ENCODE measurements at places on chromosomes 2 and 18. TPM values are rescaled to one million over a fixed set of nuclear protein-coding genes. Genes with fewer than 3 reads are reported as not detected.
A peak's percentile ranks its signal among the peaks of the same experiment; 100 is the strongest.

GRCh38 chr2:146642066-146642465 lies 1202.8 kb upstream of the ACVR2A start:
- DNase-seq: no peak
- no peaks in the 10 kb centered on the region for H3K4me1 ChIP-seq
- no peak overlapping the region for H3K4me3 ChIP-seq
- no peaks in the 10 kb centered on the region for H3K36me3 ChIP-seq
- no peak overlapping the region for H3K27ac ChIP-seq
- no peaks in the 10 kb centered on the region for H3K27me3 ChIP-seq

GRCh38 chr2:118973542-118973951 lies 31.6 kb downstream of the MARCO start:
- H3K4me1 ChIP-seq: no peaks in the 10 kb centered on the region
- no peaks in the 10 kb centered on the region for H3K36me3 ChIP-seq
- no peak for DNase-seq
- no peak overlapping the region for H3K4me3 ChIP-seq
- no peak overlapping the region for H3K27ac ChIP-seq

Gene GKN1
- total RNA-seq: not detected

Gene PHLPP1
- total RNA-seq: 16.5 TPM

Gene EDAR
- not detected for total RNA-seq

DNA sequence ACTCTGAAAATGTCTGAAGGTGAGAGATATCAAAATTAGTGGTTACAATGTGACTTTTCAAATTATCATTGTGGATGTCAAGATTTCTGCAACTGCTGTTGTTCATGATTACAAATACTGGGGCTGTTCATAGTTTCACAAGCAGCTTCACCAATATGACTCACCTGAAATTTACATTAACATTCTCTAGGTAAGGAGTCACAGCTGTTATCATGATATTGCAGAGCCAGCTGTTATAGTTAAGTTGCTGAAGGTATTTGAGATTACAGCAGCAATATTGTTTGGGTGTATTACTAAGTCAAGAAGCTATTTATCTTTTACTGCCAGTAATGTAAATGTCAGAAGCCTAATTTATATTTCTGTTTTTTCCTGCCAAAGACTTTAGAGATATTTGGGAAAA lies 140.0 kb downstream of the MC4R start:
- no peaks in the 10 kb centered on the region for H3K27me3 ChIP-seq
- H3K27ac ChIP-seq: no peak overlapping the region
- no peak overlapping the region for H3K4me3 ChIP-seq
- DNase-seq: no peak
- H3K4me1 ChIP-seq: no peaks in the 10 kb centered on the region
- H3K36me3 ChIP-seq: no peaks in the 10 kb centered on the region

Gene RNF144A
- total RNA-seq: 6.7 TPM

- H3K4me1 ChIP-seq: no peaks in the 10 kb centered on the region
- H3K36me3 ChIP-seq: no peaks in the 10 kb centered on the region
- no peaks in the 10 kb centered on the region for H3K27me3 ChIP-seq
- DNase-seq: peak; percentile 51
- no peak within 1 kb of the TSS for H3K4me3 ChIP-seq
These were observed at the start of gene PLCD4 for GRCh38 chr2:218607436-218608115. TSS of gene PLCD4 (plus strand) at chr2:218607899. CDS start at chr2:218615740, 7,841 bp downstream.

- no peak for DNase-seq
- H3K27me3 ChIP-seq: no peaks in the 10 kb centered on the region
- no peaks in the 10 kb centered on the region for H3K4me1 ChIP-seq
- no peak overlapping the region for H3K27ac ChIP-seq
- H3K36me3 ChIP-seq: no peaks in the 10 kb centered on the region
These were observed 479.3 kb upstream of the HS6ST1 start for GRCh38 chr2:128797937-128798336.

Gene CRYBA2
- total RNA-seq: not detected

Gene NAT8
- not detected for total RNA-seq

Gene ABCA12
- not detected for total RNA-seq

DNA sequence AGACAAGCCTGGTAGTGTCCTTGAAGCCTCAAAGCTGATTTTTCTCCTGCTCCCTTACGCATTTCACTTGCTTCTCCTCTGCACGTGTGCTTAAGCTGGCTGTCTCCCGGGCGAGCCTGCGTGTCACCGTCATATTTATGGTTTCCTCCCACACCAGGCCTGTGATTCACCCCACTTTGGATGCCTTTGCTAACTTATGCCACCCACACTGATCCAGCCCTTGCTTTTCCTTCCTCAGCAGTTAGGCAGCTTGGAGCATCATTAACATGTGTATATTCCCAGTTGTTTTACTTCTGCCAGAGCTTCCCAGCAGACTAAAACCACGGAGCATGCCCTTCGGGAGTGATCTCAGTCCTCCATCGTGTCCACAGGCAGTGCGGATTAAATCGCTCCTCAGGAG lies 2.2 kb downstream of the ST3GAL5 start:
- H3K27me3 ChIP-seq: no peaks in the 10 kb centered on the region
- H3K4me1 ChIP-seq: no peaks in the 10 kb centered on the region
- DNase-seq: peak; percentile 90
- no peak overlapping the region for H3K4me3 ChIP-seq

DNA sequence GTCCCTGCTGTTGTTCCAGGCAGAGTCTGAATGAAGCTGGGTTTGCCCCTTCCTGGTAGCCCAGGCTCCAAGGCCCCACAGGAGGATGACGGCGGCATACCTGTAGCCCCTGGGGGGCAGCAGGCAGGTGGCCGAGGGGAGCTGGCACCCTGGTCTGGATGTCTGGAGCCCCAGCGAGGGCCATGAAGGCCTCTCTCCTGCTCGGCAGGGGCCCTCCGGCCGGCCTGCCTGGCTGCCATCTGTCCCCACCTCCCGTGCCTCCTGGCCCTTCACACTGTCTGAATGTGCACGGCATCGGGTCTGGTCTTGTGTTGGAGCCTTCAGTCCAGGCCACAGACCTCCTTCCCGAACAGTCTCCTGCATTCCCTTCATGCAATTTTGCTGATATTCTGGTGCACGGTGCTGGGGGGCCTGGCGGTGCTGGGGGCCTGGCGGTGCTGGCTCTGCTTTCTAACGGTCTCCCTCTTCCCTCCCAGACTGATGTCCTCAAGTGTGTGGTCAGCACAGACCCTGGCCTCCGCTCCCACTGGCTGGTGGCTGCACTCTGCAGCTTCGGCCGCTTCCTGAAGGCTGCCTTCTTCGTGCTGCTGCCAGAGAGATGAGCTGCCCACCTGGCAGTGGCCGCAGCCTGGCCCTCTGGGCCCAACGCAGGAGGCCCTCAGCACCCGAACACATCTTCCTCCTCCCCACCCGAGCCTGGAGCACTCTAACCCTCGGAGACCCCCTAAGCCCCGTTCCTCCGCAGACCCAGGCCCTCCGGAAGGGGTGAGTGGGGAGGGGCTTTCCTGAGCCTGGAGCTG lies 13.5 kb downstream of the BOK start:
- DNase-seq: peak; percentile 36
- H3K36me3 ChIP-seq: no peaks in the 10 kb centered on the region
- H3K27ac ChIP-seq: no peak overlapping the region
- H3K4me1 ChIP-seq: no peaks in the 10 kb centered on the region
- H3K27me3 ChIP-seq: no peaks in the 10 kb centered on the region

GRCh38 chr18:48705043-48705442 lies 166.2 kb downstream of the CTIF start:
- no peak for DNase-seq
- no peaks in the 10 kb centered on the region for H3K27me3 ChIP-seq
- no peak overlapping the region for H3K27ac ChIP-seq
- no peaks in the 10 kb centered on the region for H3K4me1 ChIP-seq
- H3K4me3 ChIP-seq: no peak overlapping the region

DNA sequence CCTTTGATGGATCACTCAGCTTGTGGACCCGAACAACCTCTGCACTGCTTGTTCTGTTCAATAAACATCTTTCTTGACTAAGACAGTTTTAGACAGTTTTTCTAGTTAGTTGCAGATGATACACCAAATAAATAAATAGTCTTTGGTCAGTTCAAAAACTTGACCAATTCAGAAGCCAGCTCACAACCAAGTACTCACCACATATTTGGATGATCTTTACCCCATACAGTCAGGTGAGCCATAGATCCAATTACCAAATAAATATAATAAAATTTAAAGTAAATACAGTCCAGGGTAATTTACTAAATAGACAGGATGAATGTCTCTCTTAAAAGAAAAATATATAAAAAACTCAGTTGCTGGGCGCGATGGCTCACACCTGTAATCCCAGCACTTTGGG lies 18.2 kb downstream of the SCN3A start:
- H3K27ac ChIP-seq: no peak overlapping the region
- no peak overlapping the region for H3K4me3 ChIP-seq
- no peak for DNase-seq

- H3K27me3 ChIP-seq: no peaks in the 10 kb centered on the region
- no peak for DNase-seq
- no peak overlapping the region for H3K27ac ChIP-seq
- H3K4me3 ChIP-seq: no peak overlapping the region
- H3K36me3 ChIP-seq: no peaks in the 10 kb centered on the region
These were observed 230.2 kb downstream of the CDCA7 start for GRCh38 chr2:173584676-173585458.

Gene CNDP1
- total RNA-seq: 0.49 TPM

Gene MRO
- total RNA-seq: 3.2 TPM

- DNase-seq: no peak
- no peaks in the 10 kb centered on the region for H3K4me1 ChIP-seq
- peak overlapping the region; percentile 16 for H3K4me3 ChIP-seq
These were observed 963 bp downstream of the INPP1 start for GRCh38 chr2:190344276-190344827.

Gene SPHKAP
- 0.18 TPM for total RNA-seq

DNA sequence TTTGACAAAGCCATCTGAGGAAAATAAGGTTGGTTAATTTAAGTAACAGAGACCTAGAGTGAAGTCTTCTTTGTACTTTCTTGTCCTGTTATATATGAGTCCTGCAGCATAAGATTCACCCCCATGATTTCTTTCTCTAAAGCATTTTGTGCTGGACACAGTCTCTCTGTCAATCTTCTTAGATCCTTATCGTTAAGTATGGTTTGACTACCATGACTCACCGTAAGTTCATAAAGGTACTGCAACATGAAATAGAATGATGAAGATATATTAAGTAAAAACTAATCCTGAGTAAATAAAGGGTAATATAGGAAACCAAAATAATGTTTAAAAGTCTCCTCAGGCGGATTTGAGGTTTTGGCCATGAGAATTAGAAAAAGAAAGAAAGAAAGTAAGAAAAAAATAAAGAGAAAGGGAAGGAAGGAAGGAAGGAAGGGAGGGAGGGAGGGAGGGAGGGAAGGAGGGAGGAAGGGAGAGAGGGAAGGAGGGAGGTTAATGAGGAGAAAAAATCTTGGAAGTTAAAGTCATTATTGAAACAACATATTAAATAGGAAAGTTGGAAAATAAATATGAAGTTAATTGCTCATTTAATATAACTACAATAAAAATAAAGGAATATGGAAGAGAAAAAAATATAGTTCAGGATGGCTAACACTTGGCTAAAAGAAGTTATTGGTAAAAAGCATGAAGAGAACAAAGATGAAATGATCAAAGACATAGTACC lies 980.3 kb upstream of the CDH2 start:
- no peak overlapping the region for H3K27ac ChIP-seq
- peaks cover 1% of the 10 kb centered on the region for H3K4me1 ChIP-seq
- H3K4me3 ChIP-seq: no peak overlapping the region
- DNase-seq: no peak
- no peaks in the 10 kb centered on the region for H3K27me3 ChIP-seq
- no peaks in the 10 kb centered on the region for H3K36me3 ChIP-seq

- no peak for DNase-seq
- no peak overlapping the region for H3K27ac ChIP-seq
- H3K27me3 ChIP-seq: no peaks in the 10 kb centered on the region
These were observed 135.4 kb downstream of the LAMA3 start for GRCh38 chr18:23824669-23825068.

DNA sequence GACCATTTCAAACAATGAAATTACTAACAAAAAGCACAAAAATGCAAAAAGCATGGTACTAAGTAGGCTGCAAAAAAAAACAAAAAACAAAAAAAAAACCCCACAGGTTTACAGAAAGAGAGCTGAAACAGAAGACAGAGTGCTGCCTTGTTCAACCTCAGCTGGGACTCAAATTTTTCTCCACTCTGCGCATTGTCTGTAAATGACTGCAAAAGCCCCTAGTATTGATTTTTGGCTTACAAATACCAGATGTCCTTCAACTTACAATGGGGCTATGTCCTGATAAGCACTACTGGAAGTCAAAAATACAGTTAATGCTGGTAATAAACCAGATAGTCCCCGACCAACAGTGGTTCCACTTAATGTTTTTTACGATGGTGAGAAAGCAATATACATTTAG lies 42.2 kb downstream of the UBE2E3 start:
- no peak for DNase-seq
- H3K27ac ChIP-seq: no peak overlapping the region
- H3K4me3 ChIP-seq: no peak overlapping the region

DNA sequence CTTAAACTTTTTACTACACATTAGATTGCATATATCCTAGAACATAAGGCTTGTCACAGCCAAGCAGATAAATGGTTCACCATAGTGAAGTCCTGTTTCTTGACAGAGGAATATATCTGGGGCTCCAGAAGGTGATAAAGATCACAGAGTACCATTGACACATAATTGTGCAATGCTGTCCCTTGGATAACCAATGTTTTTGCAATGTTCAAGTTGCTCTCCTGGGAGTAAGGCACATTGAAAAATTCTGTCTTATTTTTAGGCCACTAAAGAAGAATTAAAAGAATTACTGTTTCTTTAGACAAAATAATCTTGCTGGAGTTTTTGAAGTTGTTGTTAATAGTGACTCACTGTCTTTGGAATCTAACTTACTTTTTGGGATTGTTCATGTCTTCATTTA lies 1132.8 kb downstream of the LRP1B start:
- H3K27me3 ChIP-seq: no peaks in the 10 kb centered on the region
- DNase-seq: no peak
- no peaks in the 10 kb centered on the region for H3K4me1 ChIP-seq
- H3K36me3 ChIP-seq: no peaks in the 10 kb centered on the region

GRCh38 chr2:108829578-108830310 lies 43.2 kb downstream of the CCDC138 start:
- no peaks in the 10 kb centered on the region for H3K36me3 ChIP-seq
- H3K27me3 ChIP-seq: no peaks in the 10 kb centered on the region
- H3K27ac ChIP-seq: no peak overlapping the region
- no peaks in the 10 kb centered on the region for H3K4me1 ChIP-seq
- DNase-seq: no peak

GRCh38 chr2:233799716-233800115 lies 21.6 kb downstream of the MROH2A start:
- H3K4me3 ChIP-seq: no peak overlapping the region
- no peaks in the 10 kb centered on the region for H3K27me3 ChIP-seq
- no peak overlapping the region for H3K27ac ChIP-seq
- no peaks in the 10 kb centered on the region for H3K4me1 ChIP-seq
- H3K36me3 ChIP-seq: no peaks in the 10 kb centered on the region
- no peak for DNase-seq

Gene MAP3K19
- not detected for total RNA-seq

GRCh38 chr2:121998751-121999150 lies 243.3 kb downstream of the TSN start:
- no peaks in the 10 kb centered on the region for H3K4me1 ChIP-seq
- no peak for DNase-seq
- no peak overlapping the region for H3K27ac ChIP-seq
- H3K4me3 ChIP-seq: no peak overlapping the region
- H3K36me3 ChIP-seq: no peaks in the 10 kb centered on the region
- H3K27me3 ChIP-seq: no peaks in the 10 kb centered on the region

Measured in aorta (tissue), 5 donors.